ENCODE measurements at places on chromosomes 1 and 21.

DNA sequence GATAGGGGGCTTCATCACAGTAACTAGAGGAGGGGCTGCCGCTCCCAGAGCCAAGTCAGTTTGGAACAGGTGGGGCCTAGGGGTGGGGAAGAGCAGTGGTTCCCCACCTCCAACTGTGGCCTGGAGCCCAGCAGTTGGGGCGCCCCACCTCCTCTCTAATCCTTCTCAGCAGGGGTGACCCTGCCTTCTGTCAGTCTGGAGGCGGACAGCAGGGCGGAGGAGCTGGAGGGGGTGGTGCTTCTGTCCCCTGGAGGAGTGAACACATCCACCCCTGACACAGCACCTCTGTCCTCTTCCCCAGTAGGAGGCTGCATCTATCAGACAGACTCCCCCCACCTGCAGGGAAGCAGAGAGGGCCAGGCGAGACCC lies 73.8 kb downstream of the MRPL37 start:
- no peak for DNase-seq

DNA sequence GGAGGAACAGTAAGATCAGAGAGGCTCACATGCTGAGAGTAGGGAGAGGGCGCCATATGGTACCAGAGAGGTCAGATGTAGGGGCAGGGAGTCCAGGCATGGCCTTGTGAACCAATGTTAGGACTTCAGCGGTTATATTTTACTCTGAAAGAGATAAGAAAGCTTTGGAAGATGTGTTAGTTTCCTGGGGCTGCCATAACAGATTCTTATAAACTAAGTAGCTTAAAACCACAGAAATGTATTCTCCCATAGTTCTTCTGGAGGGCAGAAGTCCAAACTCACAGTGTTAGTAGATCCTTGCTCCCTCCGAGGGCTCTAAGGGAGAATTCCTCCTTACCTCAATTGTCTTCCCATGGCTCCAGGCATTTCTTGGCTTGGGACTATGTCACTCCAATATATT lies 502.5 kb upstream of the ADGRL2 start:
- no peak for DNase-seq

DNA sequence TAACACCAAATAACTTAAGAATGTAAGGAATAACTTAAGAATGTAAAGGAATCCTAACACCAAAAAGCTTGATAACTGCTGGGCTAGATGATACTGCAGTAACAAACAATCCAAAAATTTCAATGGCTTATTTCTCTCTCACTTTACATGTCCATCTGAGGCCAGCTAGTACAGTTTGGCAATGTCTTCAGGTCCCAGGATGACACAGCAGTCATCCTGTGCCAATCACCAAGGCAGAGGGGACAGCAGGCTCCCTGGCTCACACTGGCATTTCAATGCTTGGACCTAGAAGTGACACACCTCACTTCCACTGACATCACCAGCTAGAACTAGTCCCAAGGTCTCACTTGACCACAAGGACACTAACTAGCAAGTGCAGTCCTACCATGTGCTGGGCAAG lies 15.3 kb downstream of the DNAJC11 start:
- no peak for DNase-seq

DNA sequence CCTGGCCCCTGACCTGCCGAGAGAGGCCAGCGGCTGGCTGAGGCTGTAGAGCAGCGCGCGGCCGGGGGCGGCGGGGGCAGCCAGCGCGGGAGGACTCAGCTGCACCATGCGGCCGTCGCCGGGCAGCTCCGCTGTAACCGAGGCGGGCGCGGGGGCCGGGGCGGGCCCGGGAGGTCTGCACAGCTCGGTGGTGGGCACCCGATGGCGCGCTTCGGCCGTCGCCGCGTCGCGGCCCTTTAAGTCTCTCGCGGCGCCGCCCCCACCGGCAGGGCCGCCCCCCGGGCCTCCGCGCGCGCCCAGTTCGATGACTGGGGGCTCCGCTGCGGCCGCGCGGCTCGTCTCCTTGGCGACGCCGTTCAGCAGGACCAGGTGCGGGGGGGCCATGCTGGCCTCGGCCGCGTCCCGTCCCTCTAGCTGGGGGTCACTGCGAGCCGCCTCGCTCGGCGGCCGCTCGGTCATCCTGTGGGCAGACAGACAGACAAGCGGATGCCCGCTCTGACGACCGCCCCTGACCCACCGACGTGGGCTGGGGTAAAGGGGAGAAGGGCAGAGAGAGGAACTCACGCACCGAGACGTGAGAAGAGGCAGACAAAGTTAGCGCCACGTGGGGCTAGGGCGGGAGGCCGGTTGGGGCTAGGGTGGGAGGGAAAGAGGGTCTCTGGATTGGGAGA lies 6.5 kb downstream of the TAL1 start:
- no peak for DNase-seq
